NCI-H226 (cell line): ENCODE measurements at places on chromosomes 3 and 15.
A peak's percentile ranks its signal among the peaks of the same experiment; 100 is the strongest.

- no peak for DNase-seq
Observed at GRCh38 chr15:73751899-73752805, 999 bp downstream of the INSYN1 start.

DNA sequence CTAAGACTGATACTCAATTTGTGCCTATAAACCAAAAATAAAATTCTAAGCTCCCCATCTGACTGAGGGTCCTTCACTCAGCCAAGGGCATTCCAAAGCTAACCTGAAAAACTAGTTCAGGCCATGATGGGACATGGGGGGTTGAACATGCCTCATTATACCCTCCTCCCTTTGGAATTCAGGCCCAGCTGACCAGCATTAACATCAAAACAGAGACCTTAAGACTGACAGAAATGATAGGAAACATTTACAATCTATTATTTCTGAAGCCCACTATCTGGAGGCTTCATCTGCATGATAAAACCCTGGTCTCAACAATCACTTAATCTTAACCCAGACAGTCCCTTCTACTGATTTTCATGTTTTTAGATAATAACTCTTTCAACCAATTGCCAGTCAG lies 140.4 kb downstream of the ANO10 start:
- DNase-seq, result no peak

DNA sequence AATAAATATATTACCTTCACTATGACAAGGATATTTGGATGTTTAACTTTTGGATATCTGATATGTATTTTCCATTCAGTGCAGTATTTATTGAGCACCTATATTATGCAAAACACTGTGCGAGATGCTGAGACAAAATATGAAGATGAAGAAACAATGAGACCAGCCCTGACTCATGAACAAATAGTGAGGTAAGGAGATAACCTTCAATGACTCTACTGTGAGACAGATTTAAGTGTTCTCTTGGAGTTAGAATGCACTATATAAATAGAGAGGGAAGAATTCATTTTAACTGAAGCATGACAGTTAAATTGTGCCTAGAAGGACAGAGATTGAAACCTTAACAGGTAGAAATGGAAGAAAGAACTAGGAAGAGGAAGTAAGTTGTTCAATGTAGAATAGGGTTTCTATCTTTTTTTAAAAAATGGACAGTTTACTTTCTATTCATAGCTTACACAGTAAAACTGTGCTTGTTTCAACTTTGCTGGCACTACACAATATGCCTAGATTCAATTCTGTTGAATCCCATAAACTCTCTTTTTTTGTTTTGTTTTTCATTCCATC lies 124.2 kb downstream of the ZBTB20 start:
- DNase-seq, result peak; percentile 3

DNA sequence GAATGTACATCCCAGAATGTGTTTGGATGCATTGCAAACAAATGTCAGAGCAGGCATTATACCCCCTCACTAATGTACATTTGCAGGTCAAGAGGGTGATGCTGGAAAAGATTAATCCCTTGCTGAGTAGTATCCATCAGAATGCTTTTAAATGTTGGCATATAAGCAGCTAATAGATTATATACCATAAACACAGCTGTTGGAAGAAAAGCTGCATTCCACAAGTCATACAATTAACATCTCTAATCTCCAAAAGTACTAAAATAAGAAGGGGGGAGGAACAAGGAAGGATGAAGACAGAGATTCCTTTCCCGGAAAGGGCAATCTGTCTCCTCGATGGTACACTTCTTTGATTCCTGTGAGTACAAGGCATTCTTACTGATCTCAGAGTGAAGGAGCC lies 445.7 kb upstream of the CDIN1 start:
- DNase-seq, result no peak
